CD4-positive, alpha-beta T cell treated with Interleukin-15 for 1 hour (primary cell): ENCODE measurements at places on chromosomes 1 and 21.

DNA sequence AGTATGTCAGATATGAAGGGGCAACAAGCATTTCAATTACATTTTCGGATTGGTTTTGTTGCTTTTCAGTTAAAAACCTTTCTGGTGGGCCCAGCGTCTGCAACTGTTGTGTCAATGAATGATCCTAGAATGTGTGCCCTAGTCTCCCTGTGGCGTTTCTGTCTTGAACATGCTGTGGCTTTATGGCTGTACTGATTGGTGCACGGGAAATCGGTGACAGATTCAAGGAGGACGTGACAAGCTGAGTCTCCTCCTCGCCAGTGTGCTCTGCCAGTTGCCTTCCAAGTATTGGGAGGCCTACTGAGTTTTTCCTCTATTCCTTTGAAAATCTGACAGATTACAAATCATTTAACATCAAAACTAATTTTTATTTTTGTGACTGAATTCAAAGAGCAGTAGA lies 127.6 kb downstream of the ZP4 start:
- no peak for DNase-seq

GRCh38 chr1:62590255-62590969 lies 6.9 kb upstream of the ANGPTL3 start:
- DNase-seq: no peak

- no peak for DNase-seq
Measured at GRCh38 chr1:226548256-226549093, at the start of gene STUM. TSS of gene STUM (plus strand) at chr1:226548764. CDS start at chr1:226548905, 141 bp downstream.

- no peak for DNase-seq
Measured at GRCh38 chr21:31706562-31706961, 25.4 kb downstream of the SCAF4 start.

DNA sequence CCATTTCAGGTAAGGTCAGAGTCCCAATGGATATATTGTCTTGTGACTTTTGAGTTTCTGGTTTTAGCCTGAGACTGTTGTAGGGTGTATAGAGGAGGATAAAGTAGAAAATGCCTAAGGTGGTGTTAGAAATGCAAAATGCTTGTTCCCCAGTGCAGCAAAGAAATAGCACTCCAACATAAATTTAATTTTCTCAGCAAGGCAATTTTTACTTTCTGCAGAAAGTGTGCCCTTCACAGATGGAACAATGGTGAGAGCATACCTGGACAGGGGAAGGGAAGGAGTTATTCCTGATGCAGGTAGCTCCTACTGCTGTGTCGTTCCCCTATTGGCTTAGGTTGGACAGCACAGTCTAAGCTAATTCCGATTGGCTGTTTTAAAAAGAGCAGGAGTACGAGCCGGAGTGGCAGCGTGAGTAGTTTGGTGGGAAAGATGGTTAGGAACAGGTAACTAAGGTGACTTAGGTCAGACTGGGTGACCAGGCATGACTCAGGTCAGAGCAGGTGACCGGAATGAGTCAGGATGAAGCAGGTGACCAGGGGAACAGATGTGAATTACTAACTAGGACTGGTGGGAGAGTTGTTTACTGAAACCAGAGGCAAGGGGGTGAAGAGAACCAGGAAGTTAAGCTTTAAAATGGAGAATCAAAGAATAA lies 21.5 kb downstream of the SPATA45 start:
- DNase-seq: no peak

DNA sequence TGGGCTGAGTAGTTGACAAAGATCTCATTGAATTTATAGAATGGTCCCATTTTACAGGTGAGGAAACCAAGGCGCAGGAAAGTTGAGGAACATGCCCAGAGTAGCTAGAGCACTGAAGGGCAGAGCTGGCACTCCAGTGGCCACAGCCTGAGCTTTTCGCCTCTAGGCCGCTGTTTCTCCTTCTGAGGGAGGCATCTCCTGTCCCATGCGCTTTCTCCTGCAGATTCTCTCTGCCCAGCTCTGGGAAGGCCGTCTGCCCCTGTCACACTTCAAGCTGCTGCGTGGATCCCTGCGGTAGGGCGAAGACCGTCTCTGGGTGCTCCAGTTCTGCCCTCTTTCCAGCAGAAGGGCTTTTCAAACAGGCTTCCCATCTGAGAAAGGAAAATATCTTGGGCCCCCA lies 159.9 kb downstream of the ACTL8 start:
- DNase-seq: no peak

GRCh38 chr21:34027721-34028461 lies 45.5 kb upstream of the MRPS6 start:
- no peak for DNase-seq

DNA sequence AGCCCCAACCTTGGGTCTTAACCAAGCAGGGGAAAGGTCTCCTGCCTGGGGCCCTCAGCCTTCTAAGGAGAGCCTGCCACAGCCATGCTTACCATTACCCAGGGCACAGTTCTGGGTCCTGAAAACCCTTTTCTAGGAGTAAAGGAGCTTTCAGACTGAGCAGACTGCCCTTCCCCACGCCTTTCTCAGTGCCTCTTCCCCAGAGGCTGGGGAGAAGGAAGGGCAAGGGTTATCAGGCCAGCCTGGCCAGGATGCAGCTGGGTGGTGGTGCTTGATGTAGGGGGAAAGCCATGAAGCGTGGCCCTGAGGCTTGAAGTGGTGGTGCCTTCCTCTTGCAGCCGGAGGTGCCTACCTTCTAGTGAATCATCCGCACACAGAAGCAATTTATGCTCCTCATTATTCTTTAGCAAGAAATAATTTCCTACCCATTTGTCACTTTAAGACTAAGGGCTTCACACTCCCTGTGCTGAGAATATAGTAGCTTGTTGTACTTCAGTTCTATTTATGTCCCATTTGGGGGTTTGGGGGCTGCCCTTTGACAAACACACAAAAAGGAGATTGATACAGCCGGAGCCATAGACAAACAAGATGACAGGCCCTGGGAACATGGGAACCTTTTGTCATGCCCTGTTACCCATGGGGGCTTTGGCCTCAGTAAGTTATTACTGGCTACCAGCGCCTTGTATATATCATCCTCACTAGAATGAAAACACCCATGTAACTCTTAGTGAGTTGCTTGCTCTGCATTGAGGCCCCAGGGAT lies 40.7 kb downstream of the MAN1C1 start:
- no peak for DNase-seq

DNA sequence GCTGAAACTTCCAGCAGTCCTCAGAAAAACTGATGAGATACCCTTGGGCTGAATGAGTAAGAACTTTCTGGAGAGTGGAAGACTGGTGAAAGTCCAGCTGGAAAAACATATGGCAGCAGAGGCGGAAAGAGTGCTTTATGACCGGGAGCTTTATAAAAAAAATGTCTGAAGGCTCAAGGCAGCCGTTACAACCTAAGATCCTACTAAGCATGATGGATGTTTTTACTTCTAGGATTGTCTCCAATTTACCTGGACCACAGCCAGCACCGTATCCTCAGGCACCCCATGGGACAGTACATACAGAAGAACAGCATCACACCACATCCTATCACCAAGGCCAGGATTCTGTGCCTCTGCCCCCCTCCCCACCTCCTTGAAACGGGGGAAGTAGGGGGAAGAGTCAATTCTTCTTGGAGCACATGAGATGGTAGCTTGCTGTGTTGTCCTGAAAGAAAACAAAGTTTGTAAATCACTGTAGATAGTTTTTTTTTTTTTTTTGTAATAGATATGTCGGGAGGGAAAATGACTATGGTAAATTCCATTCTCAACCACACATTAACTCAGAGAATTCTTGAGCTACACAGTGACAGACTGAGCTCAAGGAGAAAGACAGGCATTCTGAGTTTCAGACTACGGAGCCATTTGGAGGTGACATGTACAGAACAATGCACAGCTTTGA lies 11.8 kb upstream of the IRF2BP2 start:
- no peak for DNase-seq

DNA sequence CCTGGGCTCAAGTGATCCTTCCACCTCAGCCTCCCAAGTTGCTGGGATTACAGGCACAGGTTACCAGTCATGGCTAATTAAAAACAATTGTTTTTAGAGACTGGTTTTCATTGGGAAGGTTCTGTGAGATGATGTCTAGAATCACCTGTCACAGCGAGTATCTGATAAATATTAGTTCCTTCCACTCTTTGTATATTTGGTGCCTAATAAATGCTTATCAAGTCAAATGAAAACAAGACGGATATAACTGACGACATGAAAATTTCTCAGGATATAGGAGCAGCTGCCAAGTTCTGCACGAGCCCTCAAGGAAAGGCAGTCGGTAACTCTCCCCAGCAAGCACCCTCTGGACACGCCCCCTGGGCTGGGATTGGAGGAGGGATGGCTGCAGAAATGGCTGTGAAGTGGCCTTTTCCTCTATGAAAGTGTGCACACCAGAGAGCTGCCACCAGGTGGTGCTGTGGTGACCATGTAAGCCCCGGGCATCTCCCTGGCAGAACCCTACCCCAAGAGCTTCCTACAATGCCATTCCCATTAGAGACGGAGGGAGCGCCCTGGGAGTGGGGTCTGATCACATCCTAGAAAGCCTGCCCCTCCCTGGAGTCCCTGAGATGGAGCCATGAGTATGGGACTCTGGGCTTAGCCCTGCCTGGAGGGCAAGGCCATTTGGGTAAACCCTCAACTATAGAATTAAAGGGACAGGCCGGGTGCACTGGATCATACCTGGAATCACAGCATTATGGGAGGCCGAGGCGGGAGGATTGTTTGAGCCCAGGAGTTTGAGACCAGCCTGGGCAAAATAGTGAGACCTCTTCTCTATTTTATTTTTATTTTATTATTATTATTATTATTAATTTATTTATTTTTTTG lies 50.9 kb downstream of the HTR6 start:
- DNase-seq: peak; percentile 80

- DNase-seq: no peak
Measured at GRCh38 chr1:173202424-173203145, 4.5 kb downstream of the TNFSF4 start.

DNA sequence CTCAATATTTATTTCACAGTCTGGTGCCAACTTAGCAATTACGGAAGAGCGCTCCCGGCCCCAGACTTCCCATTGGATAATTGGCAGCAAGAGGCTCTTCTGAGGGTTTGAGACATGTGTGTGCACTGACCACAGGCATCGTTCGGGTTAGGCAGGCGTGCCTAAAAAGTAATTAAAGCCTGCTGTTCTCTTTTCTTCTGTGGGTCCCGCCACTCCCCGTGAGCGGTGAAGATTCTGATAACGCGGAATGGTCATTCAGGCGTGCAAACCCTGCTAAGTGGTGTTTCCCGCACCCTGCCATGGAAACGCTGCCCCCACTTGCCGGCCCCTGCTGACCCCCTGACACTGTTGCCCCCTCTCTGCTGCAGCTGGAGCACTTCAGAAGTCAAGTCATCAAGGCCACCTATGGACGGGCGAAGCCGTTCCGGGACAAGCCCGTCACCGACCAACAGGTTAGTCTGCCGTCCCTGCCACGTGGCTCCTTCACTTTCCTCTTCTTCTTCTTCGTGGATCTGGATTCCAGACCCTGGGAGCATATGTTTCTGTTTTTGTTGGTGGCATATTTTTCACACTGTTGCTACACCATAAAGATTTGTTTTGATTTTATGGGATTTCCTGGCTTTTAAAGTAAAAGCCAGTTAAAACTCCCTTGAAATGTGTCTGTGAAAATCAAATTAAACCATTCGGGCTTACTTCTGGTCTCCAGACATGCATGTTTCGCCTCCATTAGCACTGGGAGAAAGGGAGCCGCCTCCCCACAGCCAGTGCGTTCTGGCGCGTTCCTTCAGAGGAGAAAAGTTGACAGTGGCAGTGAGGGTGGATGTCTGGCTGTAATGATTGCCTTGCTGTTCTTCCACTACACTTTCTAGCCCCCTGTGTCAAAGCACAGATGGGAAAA lies 79.9 kb downstream of the FHAD1 start:
- DNase-seq: no peak

- no peak for DNase-seq
Measured at GRCh38 chr1:43908858-43909257, 24.7 kb upstream of the ARTN start.

GRCh38 chr1:63524201-63524600 lies 876 bp downstream of the EFCAB7 start:
- DNase-seq: no peak

DNA sequence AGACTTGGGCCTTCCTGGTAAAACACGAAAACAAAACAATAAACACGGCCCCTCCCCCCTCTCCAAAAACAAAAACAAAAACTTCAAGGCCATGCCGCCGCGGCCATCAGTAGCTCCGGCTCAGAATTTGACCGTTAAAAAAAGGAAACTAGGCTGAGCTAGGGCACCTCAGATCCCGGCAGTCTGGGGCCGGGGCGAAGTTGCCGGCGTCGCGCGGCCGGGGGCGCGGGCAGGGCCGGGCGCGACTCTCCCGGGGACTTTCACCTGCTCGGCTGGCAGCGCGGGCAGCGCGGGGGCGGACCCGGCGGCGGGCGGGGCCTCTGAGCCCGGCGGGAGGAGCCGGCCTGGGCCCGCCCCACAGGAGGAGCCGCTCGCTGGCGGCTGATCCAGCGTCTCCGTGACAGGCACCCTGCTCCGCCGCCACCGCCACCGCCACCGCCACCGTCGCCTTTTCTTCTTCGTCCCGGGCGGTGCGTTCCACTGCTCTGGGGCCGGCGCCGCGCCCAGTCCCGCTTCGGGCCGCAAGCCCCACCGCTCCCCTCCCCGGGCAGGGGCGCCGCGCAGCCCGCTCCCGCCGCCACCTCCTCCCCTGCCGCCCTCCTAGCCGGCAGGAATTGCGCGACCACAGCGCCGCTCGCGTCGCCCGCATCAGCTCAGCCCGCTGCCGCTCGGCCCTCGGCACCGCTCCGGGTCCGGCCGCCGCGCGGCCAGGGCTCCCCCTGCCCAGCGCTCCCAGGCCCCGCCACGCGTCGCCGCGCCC lies at the start of gene NOS1AP:
NOS1AP (plus strand) TSS at position 358 of the 760 bp plus-strand sequence. CDS start 487 bp downstream, outside the sequence.
- peak; percentile 70 for DNase-seq

DNA sequence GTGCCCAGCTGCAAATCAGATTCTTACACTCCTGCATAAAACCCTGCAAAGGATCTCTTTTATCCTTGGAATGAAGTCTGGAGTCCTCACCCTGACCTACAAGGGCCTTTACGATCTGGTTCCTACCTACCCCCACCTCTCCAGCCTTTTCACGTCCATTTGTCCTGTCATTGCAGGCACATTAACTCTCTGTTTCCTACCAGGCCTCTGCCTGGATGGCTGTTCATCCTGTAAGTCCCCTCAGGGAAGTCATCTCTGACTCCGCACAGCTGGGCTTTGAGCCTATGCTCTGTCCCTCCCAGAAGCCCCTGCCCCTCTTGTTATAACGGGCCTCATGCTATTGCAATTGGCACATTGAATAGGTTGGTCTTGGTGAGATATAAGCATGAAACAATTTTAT lies 96.8 kb upstream of the USP24 start:
- no peak for DNase-seq

- no peak for DNase-seq
Measured at GRCh38 chr1:38898653-38899230, 17.4 kb upstream of the GJA9 start.

- DNase-seq: no peak
Measured at GRCh38 chr1:91673613-91674012, 173.0 kb downstream of the CDC7 start.

DNA sequence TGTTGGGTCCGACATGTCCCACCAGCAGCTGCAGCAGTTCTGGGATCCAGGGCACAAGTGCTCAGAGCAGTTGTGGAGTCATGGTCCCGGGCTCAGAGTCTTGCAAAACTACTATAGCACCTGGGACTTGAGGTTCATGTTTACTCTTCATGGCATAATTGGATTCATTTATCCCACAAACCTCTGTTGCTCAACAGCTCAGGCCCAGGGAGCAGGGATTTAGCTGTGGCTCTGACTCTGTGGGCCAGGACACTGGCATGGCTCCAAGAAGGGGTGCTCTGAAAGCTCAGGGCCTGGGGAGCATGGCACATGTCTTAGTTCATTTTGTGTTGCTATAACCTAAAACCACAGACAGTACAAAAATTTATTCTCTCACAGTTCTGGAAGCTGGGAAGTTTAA lies 626.7 kb upstream of the ADGRL2 start:
- no peak for DNase-seq

- peak; percentile 43 for DNase-seq
Measured at GRCh38 chr1:206470692-206471414, 577 bp downstream of the IKBKE start.
